ENCODE measurements at places on chromosomes 6 and 20.
A peak's percentile ranks its signal among the peaks of the same experiment; 100 is the strongest.

DNA sequence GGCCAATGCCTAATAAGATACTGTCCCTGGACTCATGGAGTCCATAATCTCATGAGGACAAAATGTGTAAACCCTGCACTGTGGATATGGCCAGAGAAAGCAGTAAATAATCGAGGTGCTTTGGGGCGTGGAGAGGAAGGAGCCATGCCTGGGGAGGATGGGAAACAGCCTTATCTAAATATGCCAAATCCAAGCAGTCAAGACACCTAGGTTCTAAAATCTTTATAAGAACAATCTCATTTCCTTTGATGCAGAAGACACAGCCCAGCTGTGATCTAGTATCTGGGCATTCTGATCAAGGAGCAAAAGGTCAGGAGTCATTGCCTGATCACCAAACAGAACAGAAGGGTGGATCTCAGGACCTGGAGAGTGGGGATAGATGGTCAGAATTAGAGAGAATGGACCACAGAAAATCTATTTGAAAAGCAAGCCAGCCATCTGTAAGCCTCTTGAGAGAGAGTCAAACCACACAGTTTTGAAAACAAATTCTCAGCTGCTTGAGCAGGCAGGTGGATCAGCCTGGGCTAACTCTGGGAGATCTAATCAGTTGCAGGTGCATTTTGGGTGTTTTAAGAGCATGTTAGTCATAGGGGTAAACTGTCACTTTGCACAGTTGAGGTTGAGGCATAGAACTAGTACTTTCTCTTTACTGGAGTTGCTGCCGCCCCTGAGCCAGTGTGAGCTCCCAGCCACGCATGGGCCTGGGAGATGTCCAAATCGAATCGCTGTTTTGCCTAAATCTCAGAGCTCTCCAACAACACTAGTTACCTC, 130.8 kb upstream of the TNFAIP3 start:
- DNase-seq: no peak

- DNase-seq: peak; percentile 68
Measured at GRCh38 chr6:43744931-43745727, 24.9 kb upstream of the VEGFA start.

GRCh38 chr6:148324297-148324985, 18.2 kb upstream of the SASH1 start:
- DNase-seq: no peak

- no peak for DNase-seq
Measured at GRCh38 chr6:28867086-28867409, 56.7 kb downstream of the TRIM27 start.

All from cardiac septum (tissue), 1 donor.